ENCODE measurements at places on chromosomes 12 and 14. TPM values are rescaled to one million over a fixed set of nuclear protein-coding genes. Genes with fewer than 3 reads are reported as not detected.

- no peak for DNase-seq
- H3K4me3 ChIP-seq: peak overlapping the region; percentile 84
- H3K27ac ChIP-seq: peak overlapping the region; percentile 84
- peaks cover 22% of the 10 kb centered on the region for H3K4me1 ChIP-seq
These were observed 597 bp downstream of the MLF2 start for GRCh38 chr12:6752167-6752920.

GRCh38 chr12:27498149-27498548 lies 25.9 kb upstream of the PPFIBP1 start:
- no peak overlapping the region for H3K4me3 ChIP-seq
- DNase-seq: peak; percentile 59
- no peaks in the 10 kb centered on the region for H3K27me3 ChIP-seq
- H3K36me3 ChIP-seq: no peaks in the 10 kb centered on the region

- no peak for DNase-seq
- H3K4me3 ChIP-seq: no peak overlapping the region
- no peaks in the 10 kb centered on the region for H3K36me3 ChIP-seq
- H3K4me1 ChIP-seq: no peaks in the 10 kb centered on the region
- no peak overlapping the region for H3K27ac ChIP-seq
These were observed 20.9 kb upstream of the APPL2 start for GRCh38 chr12:105256921-105257320.

MIPOL1 gene
- total RNA-seq: 2.5 TPM

ADAM21 gene
- total RNA-seq: 0.05 TPM

MYF5 gene
- not detected for total RNA-seq

- H3K4me1 ChIP-seq: no peaks in the 10 kb centered on the region
- no peak overlapping the region for H3K27ac ChIP-seq
- H3K27me3 ChIP-seq: no peaks in the 10 kb centered on the region
- H3K4me3 ChIP-seq: no peak overlapping the region
These were observed 112.2 kb downstream of the DYRK2 start for GRCh38 chr12:67760586-67761275.

REM2 gene
- total RNA-seq: 0.47 TPM

DNA sequence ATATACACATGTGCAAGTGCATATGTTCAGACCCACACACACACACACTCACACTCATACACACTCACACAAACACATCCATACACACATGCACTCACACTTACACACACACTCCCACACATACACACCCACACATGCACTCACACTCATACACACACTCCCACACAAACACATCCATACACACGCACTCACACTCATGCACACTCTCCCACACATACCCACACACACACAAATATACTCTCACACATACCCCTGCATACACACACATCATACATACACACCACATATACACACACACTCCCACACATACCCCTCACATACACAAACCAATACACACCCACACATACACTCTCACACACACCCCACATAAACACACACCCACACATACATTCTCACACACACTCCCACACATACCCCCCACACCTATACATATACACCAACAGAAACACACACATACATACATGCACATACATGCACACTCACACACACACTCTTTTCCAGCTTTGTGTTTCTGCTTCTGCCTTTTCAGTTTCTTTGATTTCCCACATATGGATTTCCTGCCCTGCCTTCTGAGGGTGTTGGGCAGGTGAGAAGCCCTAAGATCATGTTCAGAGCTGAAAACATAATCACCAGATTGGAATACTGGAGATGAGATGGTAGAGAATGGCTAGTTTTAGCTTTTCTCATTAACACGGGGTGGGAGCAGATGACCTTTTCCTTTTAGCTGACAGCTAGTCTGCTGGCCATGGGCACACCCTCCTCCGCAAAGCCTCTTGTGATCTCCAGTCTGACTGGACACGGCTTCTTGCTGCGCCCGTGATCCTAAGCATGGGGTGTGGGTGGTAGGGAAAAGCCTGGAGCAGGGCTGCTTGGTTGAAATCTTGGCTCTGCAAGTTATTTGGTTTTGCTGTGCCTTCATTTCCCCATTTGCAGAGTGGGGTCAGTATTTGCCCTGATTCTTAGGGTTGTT lies 214.0 kb downstream of the CHST11 start:
- peaks cover 26% of the 10 kb centered on the region for H3K4me1 ChIP-seq
- no peak overlapping the region for H3K27ac ChIP-seq
- no peak for DNase-seq
- H3K36me3 ChIP-seq: no peaks in the 10 kb centered on the region

DNA sequence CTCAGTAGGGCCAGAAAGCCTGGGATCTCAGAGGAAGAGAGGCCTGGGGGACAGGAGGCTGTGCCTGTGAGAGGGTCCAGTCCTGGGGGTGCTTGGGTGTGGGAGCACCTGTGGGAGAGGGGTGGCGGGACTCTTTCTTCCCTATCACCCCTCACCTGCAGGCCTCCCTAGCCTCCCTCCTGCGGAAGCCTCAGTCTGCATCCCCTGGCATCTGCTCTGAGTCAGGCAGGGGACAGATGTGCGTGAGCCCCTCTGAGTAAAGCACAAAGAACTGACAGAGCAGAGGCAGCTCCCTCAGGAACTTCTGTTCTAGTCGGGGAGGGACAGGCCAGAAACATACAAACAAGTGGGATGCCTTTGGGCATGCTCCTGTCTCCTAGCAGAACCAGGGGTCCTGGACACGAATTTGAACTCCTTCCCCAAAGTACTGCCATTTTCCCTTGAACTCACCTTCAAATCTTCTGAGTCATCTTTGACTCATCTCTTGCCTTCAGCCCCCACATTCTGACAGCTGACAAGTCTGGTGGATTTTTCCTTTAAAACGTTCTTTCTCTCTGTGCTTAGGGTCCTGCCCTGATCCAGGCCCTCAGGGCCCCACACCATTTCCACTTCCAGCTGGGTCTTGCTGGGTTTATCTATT lies 8.5 kb upstream of the HSP90AA1 start:
- no peaks in the 10 kb centered on the region for H3K36me3 ChIP-seq
- DNase-seq: no peak
- H3K4me3 ChIP-seq: no peak overlapping the region
- H3K27me3 ChIP-seq: peaks cover 4% of the 10 kb centered on the region

GRCh38 chr14:89479802-89480201 lies 62.8 kb upstream of the FOXN3 start:
- DNase-seq: no peak
- no peak overlapping the region for H3K4me3 ChIP-seq
- H3K4me1 ChIP-seq: no peaks in the 10 kb centered on the region
- H3K36me3 ChIP-seq: peaks cover 8% of the 10 kb centered on the region
- H3K27me3 ChIP-seq: no peaks in the 10 kb centered on the region
- no peak overlapping the region for H3K27ac ChIP-seq

GRCh38 chr12:75641031-75641780 lies 129.8 kb upstream of the KRR1 start:
- H3K4me3 ChIP-seq: no peak overlapping the region
- no peak for DNase-seq
- no peaks in the 10 kb centered on the region for H3K4me1 ChIP-seq
- no peaks in the 10 kb centered on the region for H3K27me3 ChIP-seq
- no peak overlapping the region for H3K27ac ChIP-seq

MYH7 gene
- 0.09 TPM for total RNA-seq

DNA sequence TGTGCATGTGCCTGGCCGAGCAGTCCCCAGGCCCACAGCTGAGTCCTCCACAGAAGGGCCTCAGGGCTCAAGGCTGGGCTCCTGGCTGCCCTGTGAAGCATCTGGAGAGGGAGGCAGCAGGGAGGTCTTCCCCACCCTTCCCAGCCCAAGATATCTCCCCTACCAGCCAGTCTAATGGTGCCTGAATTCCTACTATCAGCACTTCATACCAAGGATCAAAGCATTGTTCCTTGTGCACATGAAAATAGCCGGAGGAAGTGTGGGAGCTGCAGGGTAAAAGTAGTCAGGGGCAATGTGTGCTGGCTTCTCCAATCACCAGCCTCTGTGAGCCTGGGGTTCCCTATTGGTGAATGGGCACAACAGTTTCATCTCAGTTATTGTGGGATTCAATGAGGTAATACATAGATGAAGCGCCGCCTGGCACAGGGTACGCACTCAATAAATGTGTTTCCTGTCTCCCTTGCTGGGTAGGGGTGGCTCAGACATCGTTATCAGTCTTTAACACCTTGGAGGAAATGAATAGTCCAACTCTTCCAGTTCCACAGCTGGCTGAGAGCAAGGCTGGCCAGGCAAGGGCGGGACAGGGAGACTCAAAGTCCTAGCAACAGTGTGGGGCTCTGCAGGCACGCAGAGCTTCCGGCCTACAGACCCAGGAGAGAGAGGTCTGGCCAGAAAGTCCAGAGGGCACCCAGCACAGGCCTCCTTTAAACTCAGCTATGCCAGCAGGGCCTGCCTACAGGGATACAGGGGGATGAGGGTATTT lies 39.1 kb upstream of the PNMA1 start:
- no peak overlapping the region for H3K4me3 ChIP-seq
- DNase-seq: no peak
- peaks cover 69% of the 10 kb centered on the region for H3K4me1 ChIP-seq
- H3K36me3 ChIP-seq: no peaks in the 10 kb centered on the region
- H3K27me3 ChIP-seq: no peaks in the 10 kb centered on the region

GRCh38 chr12:114340231-114340630 lies 65.7 kb downstream of the TBX5 start:
- no peak overlapping the region for H3K4me3 ChIP-seq
- no peak for DNase-seq
- H3K36me3 ChIP-seq: no peaks in the 10 kb centered on the region
- H3K4me1 ChIP-seq: no peaks in the 10 kb centered on the region

DNA sequence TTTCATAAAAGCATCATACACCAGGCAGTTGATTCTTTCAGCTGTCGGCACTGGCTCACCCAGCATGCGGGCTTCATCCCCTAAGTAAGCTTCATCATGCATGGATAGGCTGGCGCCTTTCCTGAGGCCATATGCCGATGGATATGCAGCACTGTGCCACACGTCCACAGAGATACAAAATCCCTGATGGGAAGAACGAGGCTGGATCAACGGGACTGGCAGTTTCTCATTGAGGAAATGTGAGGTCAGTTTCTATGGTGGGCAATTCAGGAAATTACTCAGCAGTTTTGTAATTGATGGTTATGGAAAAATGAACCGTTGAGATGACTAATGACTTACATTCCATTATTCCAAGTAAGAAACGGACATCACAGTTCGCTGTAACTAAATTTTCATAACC lies 453.8 kb downstream of the TMEM121 start:
- no peaks in the 10 kb centered on the region for H3K27me3 ChIP-seq
- no peak overlapping the region for H3K4me3 ChIP-seq
- H3K27ac ChIP-seq: no peak overlapping the region
- no peak for DNase-seq
- no peaks in the 10 kb centered on the region for H3K36me3 ChIP-seq

GRCh38 chr14:94113908-94114588 lies 3.5 kb downstream of the IFI27 start:
- H3K27me3 ChIP-seq: peaks cover 2% of the 10 kb centered on the region
- DNase-seq: no peak
- no peak overlapping the region for H3K4me3 ChIP-seq
- no peaks in the 10 kb centered on the region for H3K36me3 ChIP-seq

DNA sequence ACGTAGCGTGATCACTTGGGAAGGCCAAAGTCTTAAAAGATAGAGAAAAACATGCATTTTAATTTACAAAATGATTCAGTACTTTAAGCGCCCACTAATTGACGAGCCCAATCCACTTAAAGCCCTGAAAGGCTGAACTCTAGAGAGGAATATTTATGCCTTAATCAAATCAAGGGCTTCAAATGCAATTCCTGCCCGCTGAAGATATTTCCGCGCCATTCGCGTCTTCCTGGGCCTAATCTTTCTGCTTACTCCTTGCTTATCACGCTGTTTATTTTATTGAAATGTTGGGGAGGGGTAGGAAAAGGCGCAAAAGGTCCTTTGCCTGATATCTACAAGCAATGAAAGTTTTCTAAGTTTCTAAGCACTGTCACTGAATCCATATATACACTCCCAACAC lies 4.0 kb downstream of the TBX3 start:
- H3K4me3 ChIP-seq: no peak overlapping the region
- H3K27me3 ChIP-seq: peaks cover 49% of the 10 kb centered on the region
- no peaks in the 10 kb centered on the region for H3K4me1 ChIP-seq
- H3K27ac ChIP-seq: no peak overlapping the region

- peaks cover 2% of the 10 kb centered on the region for H3K36me3 ChIP-seq
- peaks cover 13% of the 10 kb centered on the region for H3K4me1 ChIP-seq
- no peak for DNase-seq
These were observed 23.4 kb downstream of the DUSP16 start for GRCh38 chr12:12539028-12539810.

TAS2R42 gene
- 0.09 TPM for total RNA-seq

- H3K27me3 ChIP-seq: no peaks in the 10 kb centered on the region
- H3K4me1 ChIP-seq: no peaks in the 10 kb centered on the region
- H3K27ac ChIP-seq: no peak overlapping the region
- no peak overlapping the region for H3K4me3 ChIP-seq
- DNase-seq: no peak
These were observed 1.5 kb downstream of the PRR4 start for GRCh38 chr12:10847744-10848143.

DNA sequence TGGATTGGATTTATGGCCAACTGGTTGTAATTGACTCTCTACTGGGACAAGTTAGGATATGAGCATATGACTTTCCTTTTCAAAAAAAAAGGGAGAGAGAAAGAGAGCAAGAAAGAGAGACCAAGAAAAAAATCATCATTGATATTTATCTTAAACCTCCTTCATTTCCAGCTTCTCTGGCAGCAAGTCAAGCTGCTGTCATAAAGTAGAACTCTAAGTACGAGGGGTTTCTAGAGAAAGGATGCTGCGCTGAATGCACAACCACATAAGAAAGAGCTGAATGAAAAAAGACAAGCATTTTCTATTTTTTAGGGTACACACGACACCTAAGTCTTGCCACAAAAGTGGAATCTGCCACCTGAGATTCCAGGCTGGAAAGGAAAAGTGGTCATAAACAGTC lies 182.6 kb downstream of the SLC25A21 start:
- H3K4me1 ChIP-seq: no peaks in the 10 kb centered on the region
- H3K36me3 ChIP-seq: no peaks in the 10 kb centered on the region
- H3K27ac ChIP-seq: no peak overlapping the region
- DNase-seq: no peak
- no peaks in the 10 kb centered on the region for H3K27me3 ChIP-seq

- no peaks in the 10 kb centered on the region for H3K27me3 ChIP-seq
- no peak overlapping the region for H3K27ac ChIP-seq
- H3K4me3 ChIP-seq: no peak overlapping the region
- H3K36me3 ChIP-seq: no peaks in the 10 kb centered on the region
These were observed 26.9 kb upstream of the BATF start for GRCh38 chr14:75495399-75495798.

NGB gene
- 0.14 TPM for total RNA-seq

- no peaks in the 10 kb centered on the region for H3K27me3 ChIP-seq
- no peak overlapping the region for H3K27ac ChIP-seq
- H3K36me3 ChIP-seq: no peaks in the 10 kb centered on the region
These were observed 27.1 kb downstream of the FMNL3 start for GRCh38 chr12:49680075-49680474.

ASPG gene
- total RNA-seq: 0.24 TPM

DNA sequence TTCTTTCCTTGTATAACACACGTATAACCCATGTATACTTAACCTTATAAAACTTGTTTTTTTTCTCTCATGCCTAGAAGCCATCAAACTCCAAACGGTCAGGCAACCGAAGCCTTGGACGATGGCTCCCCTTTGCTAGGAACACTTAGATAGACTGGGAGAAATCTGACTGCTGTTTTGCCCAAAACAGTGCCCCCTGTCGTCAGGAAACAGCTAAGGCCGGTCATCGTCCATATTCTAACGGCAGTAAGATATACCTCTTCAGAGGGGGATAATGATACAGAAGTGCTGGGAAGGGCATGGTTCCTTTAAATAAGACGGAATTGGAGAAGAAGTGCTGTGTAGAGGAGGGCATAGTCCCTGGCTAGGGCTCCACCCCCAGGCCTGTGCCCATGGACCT lies 130.5 kb downstream of the SLC41A2 start:
- no peak overlapping the region for H3K27ac ChIP-seq
- H3K4me3 ChIP-seq: no peak overlapping the region
- no peaks in the 10 kb centered on the region for H3K27me3 ChIP-seq
- no peak for DNase-seq

- DNase-seq: no peak
- no peaks in the 10 kb centered on the region for H3K4me1 ChIP-seq
- H3K27me3 ChIP-seq: no peaks in the 10 kb centered on the region
These were observed 15.5 kb downstream of the SYT1 start for GRCh38 chr12:78880078-78880477.

Data from thymus (tissue), 14 donors.